ENCODE measurements at places on chromosomes 7 and 10.
A peak's percentile ranks its signal among the peaks of the same experiment; 100 is the strongest.

GRCh38 chr10:32148864-32149251, 92.6 kb upstream of the KIF5B start:
- no peak for DNase-seq

- DNase-seq: no peak
These were observed 176.0 kb upstream of the AKR1E2 start for GRCh38 chr10:4649886-4650508.

GRCh38 chr10:48614481-48615390, 9.9 kb upstream of the ARHGAP22 start:
- DNase-seq: no peak

- DNase-seq: no peak
These were observed 18.6 kb downstream of the NSMCE4A start for GRCh38 chr10:121956111-121957061.

GRCh38 chr7:68424658-68425297, 1173.5 kb upstream of the AUTS2 start:
- DNase-seq: no peak

- no peak for DNase-seq
These were observed 96.1 kb upstream of the MKLN1 start for GRCh38 chr7:131231381-131232220.

DNA sequence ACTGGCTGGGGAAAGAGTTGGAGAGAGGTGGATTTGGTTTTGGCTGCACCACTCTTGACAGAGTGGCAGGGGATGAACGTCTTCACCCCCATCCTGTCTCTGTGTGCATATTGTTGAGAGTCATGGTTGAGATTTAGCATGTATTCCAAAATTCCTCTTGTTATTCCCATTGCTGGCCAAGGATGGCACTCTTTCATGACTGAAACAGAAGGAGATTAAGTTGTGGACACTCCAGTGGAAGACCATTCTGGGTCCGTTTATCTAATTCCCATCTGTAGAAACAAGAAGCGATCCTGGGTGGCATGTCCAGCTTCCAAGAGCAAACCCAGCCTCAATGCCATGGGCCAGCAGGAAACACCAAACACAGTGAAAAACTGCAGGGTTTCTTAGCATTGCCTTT, 469.0 kb upstream of the IGFBP3 start:
- DNase-seq: no peak

DNA sequence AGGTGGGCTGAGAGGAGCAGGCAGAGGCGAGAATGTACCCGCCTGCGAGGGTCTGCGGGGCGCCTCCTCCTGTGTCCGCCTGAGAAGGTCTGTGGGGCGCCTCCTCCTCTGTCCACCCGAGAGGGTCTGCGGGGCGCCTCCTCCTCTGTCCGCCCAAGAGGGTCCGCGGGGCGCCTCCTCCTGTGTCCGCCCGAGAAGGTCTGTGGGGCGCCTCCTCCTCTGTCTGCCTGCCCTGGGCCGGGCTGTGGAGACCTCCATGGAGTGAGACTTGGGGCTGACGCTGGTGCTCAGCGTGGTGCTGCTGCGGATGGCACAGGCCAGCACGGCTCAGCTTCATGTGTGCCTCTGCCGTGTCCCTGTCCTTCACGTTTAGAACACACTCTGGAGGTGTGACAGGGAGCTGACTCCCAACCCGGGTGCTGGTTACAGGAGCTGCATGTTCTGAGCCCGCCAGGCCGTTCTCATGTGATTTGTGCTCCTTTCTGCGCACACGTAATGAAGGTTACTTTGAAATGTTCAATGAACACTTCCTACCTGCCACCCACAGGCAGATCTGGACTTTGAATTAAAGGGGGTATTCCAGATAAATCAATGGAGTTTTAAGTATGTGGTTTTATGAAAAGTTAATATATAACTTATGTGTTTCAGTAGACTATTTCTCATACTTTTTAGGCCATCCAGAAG, 20.5 kb upstream of the GET4 start:
- DNase-seq: no peak

- no peak for DNase-seq
These were observed 22.1 kb upstream of the NPVF start for GRCh38 chr7:25250386-25250785.

DNA sequence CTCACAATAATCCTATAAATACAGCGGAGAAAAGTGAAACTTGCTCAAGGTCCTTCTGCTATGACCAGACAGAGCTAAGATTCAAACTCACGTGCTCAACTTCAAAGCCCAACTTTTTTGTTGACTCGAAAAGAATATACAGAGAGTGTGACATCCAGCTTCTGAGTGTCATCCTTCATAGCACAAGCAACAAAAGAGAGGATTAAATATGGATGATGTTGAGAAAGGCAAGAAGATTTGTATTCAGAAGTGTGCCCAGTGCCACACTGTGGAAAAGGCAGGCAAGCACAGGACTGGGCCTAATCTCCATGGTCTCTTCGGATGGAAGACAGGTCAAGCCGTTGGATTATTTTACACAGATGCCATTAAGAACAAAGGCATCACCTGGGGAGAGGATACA, 2.1 kb upstream of the FAM3C start:
- DNase-seq: no peak

GRCh38 chr7:27173511-27173955, 587 bp downstream of the HOXA10 start:
- DNase-seq: peak; percentile 46

DNA sequence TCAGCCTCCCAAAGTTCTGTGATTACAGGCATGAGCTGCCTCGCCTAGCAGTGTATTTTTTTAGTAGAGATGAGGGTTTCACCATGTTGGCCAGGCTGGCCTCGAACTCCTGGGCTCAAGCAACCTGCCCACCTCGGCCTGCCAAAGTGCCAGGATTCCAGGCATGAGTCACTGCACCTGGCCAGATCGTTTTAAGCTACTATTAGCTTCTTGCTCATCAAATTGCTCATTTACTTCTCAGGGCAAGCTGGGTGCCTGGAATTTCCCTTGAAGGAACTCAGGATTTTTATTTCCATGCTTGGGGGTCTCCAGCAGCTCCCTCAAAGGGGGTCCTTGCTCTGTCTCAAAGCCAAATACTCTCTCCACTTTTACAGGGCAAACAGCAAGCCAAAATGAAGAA, 798.0 kb upstream of the AUTS2 start:
- no peak for DNase-seq

DNA sequence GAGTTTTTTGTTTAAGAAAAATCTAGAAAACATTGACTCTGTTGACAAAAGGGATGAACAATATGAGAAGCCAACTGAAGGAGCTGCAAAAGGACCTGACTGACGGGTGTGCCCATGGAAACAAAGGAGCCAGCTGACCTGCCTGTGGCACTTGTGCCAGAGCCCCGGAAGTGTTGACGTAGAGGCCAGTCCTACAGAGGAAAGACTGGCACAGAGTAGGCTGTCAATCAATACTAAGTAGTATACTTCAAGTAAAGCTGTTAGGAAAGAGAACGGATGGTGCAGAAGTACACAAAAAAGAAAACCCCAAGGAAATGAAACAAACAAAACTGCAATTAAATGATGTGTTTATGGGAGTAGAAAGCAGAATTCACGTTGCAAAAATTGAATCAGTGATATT, 19.0 kb upstream of the ABI1 start:
- DNase-seq: no peak

DNA sequence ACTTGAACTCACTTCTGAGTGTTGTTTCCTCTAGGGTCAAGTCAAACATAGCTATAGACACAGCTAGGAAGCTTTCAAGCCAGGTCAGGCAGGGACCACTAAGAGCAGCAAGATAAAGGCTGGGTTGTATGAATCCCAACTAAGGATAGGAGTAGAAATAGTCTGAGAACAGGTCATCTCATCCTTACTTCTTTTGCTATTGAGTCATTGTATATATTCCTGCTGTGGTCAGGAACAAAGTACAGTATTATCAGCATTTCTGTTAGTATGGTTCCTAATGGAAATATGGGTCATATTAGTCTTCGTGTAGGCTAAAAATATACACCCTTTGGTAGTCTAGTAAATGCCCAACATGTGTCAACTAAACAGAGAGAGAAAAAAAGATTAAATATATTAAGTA, 145.3 kb downstream of the BTAF1 start:
- no peak for DNase-seq

DNA sequence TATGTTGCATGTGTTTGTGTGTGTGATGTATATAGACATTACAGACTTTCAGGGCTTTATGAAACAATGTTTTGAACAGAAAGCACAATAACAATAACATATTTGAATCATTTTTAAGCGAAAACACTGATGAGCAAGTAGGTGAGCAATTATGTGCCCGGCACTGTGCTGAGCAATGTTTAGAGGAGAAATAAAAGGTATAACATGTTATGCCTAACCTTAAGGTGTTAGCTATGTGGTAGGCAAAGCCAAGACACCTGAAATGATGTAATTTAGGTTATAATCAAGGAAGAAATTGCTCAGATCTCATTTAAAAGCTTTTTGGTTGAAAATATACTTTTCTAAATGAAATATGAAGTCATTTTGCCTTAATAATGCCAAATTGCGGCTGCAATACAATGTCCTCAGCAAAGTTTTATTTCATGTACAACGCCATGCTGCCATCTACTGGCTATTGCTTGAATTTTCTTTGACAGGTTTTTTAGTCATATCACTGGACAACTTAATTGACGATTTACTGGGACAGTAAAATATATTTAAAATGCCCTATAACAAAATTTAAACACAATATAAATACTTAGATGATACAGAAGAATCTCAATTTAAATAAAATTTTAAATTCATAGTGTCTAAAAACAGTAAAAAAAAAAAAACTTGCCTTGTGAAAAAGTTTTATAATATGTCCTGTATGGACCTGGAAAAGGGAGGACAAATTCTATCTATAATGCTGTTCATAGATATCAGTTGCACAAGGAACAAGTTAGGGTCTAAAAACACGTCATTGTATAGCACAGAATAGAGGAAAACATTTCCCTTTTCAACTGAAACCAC, 131.1 kb upstream of the CDK1 start:
- no peak for DNase-seq

DNA sequence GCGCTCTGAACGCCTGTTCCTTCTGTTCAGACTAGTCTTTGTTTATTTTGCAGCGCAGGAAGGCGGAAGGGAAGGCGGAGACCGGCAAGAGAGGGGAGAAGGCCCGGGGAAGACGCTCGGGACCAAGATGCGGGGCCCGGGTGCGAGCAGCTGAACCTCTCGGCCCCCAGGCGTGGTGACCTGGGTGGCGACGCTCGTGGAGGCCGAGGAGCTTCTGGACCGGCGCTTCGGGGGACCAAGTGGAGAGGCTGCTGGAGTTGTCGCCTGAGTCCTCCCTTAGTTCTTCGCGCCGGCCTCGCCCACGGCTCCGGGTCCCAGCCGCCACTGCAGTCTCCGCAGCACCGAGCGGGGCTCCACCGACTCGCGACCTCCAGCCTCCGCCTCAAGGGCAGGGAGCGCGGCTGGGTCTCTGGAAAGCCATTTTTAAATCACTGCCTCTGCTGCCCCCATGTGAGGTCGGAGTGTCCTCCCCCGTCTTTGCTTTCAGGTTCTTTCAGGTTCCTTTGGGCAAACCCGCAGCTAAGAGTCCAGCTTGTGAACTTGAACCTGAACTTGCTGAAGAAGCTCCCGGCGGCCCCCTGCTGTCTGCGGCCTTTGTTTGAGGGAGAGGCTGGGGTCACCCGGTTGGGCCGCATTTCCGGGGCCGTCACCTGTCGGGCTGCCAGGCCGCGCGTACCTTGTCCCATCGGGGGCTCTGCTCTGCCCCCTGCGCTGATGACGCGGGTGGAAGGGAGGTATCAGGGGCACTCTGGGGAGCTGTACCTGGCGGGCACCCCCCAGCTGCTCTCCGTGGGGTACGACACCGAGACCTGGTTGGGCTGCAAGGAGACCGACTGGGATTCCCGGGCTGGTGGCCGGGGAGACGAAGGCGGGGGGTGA, 136.0 kb downstream of the KIF20B start:
- no peak for DNase-seq

GRCh38 chr10:91643700-91644099, 10.8 kb upstream of the PPP1R3C start:
- DNase-seq: peak; percentile 67

- no peak for DNase-seq
These were observed 48.5 kb upstream of the KCNMA1 start for GRCh38 chr10:77686096-77686495.

GRCh38 chr10:15620836-15621515, 98.7 kb downstream of the ITGA8 start:
- DNase-seq: no peak

- no peak for DNase-seq
These were observed 121.4 kb upstream of the CHST15 start for GRCh38 chr10:124214610-124215375.

DNA sequence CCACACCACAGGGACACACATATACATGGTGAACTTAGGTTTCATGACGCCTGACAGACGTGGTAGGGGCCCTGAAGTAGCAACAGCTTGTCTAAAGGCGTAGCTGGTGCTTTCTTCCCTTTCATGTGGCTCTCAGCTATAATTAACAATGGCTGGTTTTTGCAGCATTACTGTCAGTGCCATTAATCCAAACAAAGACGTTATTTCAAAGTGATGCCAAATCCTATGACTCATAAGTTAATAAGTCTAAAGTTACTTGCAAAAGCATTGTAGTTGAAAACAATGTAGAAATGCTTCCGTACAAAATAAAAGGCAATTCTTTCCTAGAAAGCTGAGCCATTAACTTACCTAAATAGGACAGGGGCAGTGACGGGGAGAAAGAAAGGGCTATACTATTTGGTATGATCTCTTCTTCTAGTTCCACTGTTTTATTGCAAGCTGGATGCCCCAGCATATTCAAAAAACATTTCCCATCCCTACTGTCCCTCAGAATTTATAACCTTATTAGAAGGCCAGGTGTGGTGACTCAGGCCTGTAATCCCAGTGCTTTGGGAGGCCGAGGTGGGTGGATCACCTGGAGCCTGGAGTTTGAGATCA, 105.4 kb downstream of the ODAD2 start:
- no peak for DNase-seq

DNA sequence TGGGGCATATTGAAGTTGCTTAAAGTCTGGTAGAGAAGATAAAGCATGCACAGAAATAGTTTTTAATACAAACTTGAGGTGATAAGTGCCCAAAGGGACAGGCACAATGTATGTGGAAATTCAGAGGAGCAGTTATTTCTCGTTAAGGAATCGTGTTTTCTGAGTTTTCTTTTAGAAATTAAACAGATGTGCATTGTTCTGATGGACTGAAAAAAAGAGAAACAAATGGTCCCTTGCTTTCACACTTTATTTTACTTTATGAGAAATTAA, 45.6 kb downstream of the CNNM2 start:
- DNase-seq: no peak

- no peak for DNase-seq
These were observed 483.0 kb downstream of the PLXDC2 start for GRCh38 chr10:20299034-20299736.

DNA sequence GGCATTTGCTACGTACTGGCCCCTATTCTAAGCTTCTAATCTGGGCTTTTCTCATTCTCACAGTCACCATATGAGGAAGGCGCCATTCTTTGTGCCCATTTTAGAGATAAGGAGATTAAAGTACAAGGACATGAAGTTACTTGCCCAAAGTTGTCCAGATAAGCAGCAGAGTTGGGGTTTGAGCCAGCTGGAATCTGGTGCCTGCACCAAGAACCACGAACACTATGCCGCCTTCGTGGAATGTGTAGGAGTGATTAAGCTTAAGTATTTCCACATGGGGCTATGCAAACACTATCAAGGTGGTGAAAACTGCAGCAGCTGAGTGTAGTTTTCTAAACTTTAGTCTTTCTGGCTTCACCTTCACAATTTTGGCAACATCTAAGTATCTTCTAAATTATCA, 342.7 kb upstream of the ETV1 start:
- DNase-seq: no peak

GRCh38 chr10:102657984-102658724, 13.9 kb downstream of the TRIM8 start:
- DNase-seq: no peak

Data from H9 (cell line).